Transverse colon (tissue), 4 donors: ENCODE measurements at places on chromosomes 13 and 19. TPM values are rescaled to one million over a fixed set of nuclear protein-coding genes. Genes with fewer than 3 reads are reported as not detected.
A peak's percentile ranks its signal among the peaks of the same experiment; 100 is the strongest.

The UBXN6 gene
- 72.2 TPM for total RNA-seq

The ACER1 gene
- not detected for total RNA-seq

The CNMD gene
- not detected for total RNA-seq

The CGB5 gene
- not detected for total RNA-seq

The GDF15 gene
- total RNA-seq: 77.0 TPM

The NLRP5 gene
- total RNA-seq: not detected

The SOX21 gene
- not detected for total RNA-seq

The OR10H4 gene
- not detected for total RNA-seq

GRCh38 chr13:114229506-114229905, 5.2 kb upstream of the CDC16 start:
- H3K36me3 ChIP-seq: no peaks in the 10 kb centered on the region
- DNase-seq: no peak
- H3K4me3 ChIP-seq: no peak overlapping the region
- no peaks in the 10 kb centered on the region for H3K4me1 ChIP-seq

DNA sequence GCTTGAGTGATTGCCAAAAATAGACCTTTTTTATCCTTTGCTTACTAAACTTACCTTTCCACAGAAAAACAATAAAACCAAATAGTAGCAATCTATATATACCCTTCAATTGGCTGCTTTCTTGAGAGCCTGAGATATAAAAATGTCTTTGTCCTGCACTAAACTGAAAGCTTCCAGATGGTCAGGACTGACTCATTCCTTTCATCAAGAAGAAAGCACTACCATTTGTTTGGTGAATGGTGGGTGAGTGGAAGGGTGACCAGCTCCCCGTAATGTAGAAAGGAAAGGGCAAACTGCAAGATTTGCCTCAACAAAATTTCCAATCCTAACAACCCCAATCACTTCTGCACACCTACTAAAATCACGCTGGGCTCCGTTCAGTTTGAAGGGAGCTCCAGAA, 67.8 kb downstream of the SACS start:
- no peak overlapping the region for H3K4me3 ChIP-seq
- H3K36me3 ChIP-seq: peaks cover 18% of the 10 kb centered on the region
- DNase-seq: no peak
- H3K4me1 ChIP-seq: no peaks in the 10 kb centered on the region

DNA sequence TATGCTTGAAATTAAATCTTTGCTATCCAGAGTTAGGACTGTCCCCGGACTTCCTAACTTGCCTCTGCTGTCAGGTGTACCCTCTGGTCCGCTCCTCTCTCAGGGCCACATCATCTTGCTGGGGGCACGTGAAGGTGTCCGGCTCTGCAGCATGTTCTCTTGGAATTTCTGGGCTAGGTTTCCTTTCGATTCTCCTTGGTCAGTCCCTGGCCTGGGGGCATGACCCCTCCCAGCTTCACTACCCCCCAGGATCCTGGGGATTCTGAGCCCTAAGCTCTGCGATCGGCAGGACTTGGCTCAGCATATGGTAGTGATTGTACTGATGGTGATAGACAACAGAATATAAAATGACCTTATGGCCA, 5.1 kb upstream of the GPI start:
- DNase-seq: no peak
- H3K27ac ChIP-seq: peak overlapping the region; percentile 77
- H3K36me3 ChIP-seq: no peaks in the 10 kb centered on the region
- peaks cover 7% of the 10 kb centered on the region for H3K4me1 ChIP-seq

GRCh38 chr19:17357724-17358123, 19.4 kb downstream of the PLVAP start:
- H3K4me1 ChIP-seq: no peaks in the 10 kb centered on the region
- H3K27ac ChIP-seq: no peak overlapping the region
- H3K27me3 ChIP-seq: peaks cover 2% of the 10 kb centered on the region
- DNase-seq: no peak
- H3K36me3 ChIP-seq: no peaks in the 10 kb centered on the region

GRCh38 chr19:6754136-6754535, 13.1 kb downstream of the SH2D3A start:
- H3K27ac ChIP-seq: peak overlapping the region; percentile 86
- peaks cover 24% of the 10 kb centered on the region for H3K36me3 ChIP-seq
- no peaks in the 10 kb centered on the region for H3K4me1 ChIP-seq
- DNase-seq: no peak

DNA sequence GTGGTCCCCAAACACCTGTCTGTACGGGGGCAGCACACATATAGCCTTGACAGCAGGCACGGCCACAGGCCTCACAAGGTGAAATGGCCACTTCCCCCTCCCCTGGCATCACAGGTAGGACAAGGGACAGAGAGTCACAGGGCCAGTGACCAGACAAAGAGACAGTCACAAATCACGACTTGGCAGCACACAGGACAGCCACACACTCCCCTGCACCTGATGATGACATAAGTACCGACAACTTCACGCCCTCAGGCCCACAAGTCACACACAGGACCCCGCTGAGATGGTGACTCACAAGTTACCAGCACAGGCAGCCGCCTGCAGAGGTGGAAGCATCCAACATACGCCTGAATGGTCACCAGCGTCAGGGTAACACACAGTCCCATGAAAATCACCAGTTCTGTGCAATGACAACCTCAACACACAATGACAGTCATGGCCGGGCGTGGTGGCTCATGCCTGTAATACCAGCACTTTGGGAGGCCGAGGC, 16.5 kb downstream of the TYK2 start:
- no peak for DNase-seq
- H3K4me1 ChIP-seq: no peaks in the 10 kb centered on the region
- H3K36me3 ChIP-seq: no peaks in the 10 kb centered on the region
- H3K27ac ChIP-seq: no peak overlapping the region

- H3K36me3 ChIP-seq: no peaks in the 10 kb centered on the region
- H3K4me3 ChIP-seq: no peak overlapping the region
- DNase-seq: no peak
These were observed 133.3 kb downstream of the RGCC start for GRCh38 chr13:41590643-41591042.

DNA sequence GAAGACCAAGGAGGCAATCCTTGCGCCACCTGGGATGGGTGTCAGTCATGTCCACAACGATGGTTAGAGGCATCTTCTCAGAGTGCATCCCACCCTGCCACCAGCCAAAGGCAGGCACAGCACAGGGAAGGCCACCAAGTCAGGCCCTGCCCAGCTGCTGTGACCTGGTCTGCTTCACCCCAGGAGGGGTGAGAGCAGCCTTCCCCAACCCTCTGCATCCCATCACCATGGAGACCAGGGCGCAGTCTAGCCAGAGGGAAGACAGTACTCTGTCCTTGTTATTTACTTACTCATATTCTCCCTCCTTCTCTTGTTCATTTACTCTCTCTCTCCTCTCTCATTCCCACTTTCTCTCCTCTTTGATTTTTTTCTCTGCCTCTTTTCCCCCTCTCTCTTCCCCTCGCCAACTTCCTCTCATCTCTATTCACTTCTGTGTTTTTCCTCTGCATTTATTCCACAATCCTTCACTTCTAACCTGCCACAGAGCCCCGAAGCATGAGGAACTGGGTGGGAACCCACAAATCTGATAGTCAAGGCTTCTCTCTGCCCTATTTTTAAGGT, 749.4 kb downstream of the UQCRFS1 start:
- H3K4me3 ChIP-seq: no peak overlapping the region
- H3K36me3 ChIP-seq: no peaks in the 10 kb centered on the region
- peaks cover 2% of the 10 kb centered on the region for H3K4me1 ChIP-seq
- H3K27ac ChIP-seq: no peak overlapping the region
- H3K27me3 ChIP-seq: no peaks in the 10 kb centered on the region

- no peaks in the 10 kb centered on the region for H3K36me3 ChIP-seq
- no peak for DNase-seq
- peaks cover 5% of the 10 kb centered on the region for H3K4me1 ChIP-seq
- peak overlapping the region; percentile 43 for H3K27ac ChIP-seq
- H3K27me3 ChIP-seq: no peaks in the 10 kb centered on the region
These were observed 40.0 kb downstream of the ESD start for GRCh38 chr13:46756977-46757376.

DNA sequence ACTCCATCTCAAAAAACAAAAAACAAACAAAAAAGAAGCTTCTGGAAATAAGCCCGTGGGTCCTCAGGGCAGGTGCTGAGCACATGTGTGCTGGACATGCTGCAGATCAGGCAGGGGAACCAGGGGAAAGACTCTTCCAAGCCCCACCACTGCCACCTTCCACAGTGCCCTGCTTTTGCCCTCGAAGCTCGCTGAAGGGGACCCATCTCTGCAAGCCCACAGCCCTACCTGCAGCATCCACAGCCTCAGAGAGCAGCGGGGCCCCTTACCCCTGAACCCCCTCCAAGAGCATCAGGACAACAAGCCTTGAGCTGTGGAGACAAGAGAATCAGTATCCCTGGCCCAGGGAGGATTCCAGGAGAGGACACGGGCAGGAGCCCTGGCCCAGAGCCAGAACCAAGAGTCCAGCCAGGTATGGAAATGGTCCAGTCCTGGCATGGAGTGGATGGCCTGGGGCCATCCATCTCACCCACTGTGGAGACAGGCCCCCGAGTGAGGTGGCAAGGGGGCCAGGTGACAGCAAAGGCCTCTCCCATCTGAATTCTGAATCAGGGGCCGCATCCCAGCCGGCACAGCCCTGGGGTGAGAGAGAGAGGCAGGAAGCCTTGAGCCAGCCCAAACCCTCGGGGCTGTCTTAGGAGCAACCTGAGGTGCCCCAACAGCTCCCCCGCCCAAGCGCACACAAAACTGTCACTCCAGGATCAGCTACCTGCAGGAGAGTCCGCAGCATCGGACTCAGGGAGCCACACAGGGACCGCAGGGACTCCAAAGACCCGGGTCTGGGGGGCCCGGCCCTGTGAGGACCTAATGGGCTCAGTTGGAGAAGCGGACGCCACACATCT, 51.8 kb upstream of the TPM4 start:
- no peaks in the 10 kb centered on the region for H3K27me3 ChIP-seq
- DNase-seq: no peak
- no peaks in the 10 kb centered on the region for H3K36me3 ChIP-seq
- H3K4me3 ChIP-seq: no peak overlapping the region
- no peak overlapping the region for H3K27ac ChIP-seq
- H3K4me1 ChIP-seq: no peaks in the 10 kb centered on the region

GRCh38 chr13:110350509-110350908, 43.4 kb downstream of the COL4A2 start:
- H3K4me1 ChIP-seq: peaks cover 31% of the 10 kb centered on the region
- no peaks in the 10 kb centered on the region for H3K36me3 ChIP-seq
- no peak overlapping the region for H3K4me3 ChIP-seq

GRCh38 chr19:33437393-33437820, 63.9 kb downstream of the CEBPG start:
- no peaks in the 10 kb centered on the region for H3K4me1 ChIP-seq
- no peak for DNase-seq
- H3K36me3 ChIP-seq: no peaks in the 10 kb centered on the region
- no peak overlapping the region for H3K4me3 ChIP-seq

- H3K27me3 ChIP-seq: no peaks in the 10 kb centered on the region
- no peaks in the 10 kb centered on the region for H3K36me3 ChIP-seq
- H3K4me1 ChIP-seq: peaks cover 6% of the 10 kb centered on the region
- H3K27ac ChIP-seq: no peak overlapping the region
- no peak overlapping the region for H3K4me3 ChIP-seq
- no peak for DNase-seq
These were observed 6.8 kb upstream of the ERF start for GRCh38 chr19:42261763-42262162.

DNA sequence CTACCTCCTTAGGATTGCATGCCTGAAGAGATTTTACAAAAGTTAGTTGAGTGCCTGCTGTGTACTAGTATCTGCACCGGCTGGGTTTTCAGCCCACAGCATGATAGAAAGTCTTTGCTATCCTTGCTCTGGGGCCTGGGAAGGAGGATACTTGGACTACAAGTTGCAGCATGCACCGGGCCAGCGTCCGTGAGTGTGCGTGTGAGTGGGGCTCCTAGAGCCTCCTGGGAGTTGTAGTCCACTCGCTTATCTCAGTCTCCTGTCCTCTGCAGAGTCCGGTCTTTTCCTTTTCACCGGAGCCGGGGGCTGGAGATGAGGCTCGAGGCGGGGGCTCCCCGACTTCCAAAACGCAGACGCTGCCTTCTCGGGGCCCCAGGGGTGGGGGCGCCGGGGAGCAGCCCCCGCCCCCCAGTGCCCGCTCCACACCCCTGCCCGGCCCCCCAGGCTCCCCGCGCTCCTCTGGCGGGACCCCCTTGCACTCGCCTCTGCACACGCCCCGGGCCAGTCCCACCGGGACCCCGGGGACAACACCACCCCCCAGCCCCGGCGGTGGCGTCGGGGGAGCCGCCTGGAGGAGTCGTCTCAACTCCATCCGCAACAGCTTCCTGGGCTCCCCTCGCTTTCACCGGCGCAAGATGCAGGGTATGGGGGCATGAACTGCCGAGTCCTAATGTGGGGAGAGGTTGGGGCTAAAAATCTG, 20.6 kb downstream of the BRSK1 start:
- peak; percentile 39 for DNase-seq
- H3K4me1 ChIP-seq: peaks cover 10% of the 10 kb centered on the region
- H3K27me3 ChIP-seq: no peaks in the 10 kb centered on the region
- H3K4me3 ChIP-seq: no peak overlapping the region
- no peak overlapping the region for H3K27ac ChIP-seq

GRCh38 chr13:72221276-72221962, 354.4 kb upstream of the DACH1 start:
- H3K27me3 ChIP-seq: no peaks in the 10 kb centered on the region
- no peak overlapping the region for H3K27ac ChIP-seq
- DNase-seq: peak; percentile 40
- no peaks in the 10 kb centered on the region for H3K36me3 ChIP-seq

DNA sequence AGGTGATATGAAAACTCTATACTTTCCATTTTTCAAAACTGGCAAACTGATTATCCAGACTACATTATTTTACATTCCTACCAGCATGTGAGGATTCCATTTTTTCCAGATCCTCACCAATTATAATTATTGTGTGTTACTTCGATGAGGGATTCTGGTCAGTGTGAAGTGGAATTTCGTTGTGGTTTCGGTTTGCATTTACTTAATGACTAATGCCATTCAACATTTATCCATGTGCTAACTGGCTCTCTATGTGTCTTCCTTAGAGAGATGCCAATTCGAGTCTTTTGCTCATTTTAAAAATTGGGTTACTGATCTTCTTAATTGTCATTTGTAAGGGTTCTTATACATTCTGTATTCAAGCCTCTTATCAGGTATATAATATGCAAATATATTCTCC, 1551.3 kb upstream of the MIR17HG start:
- H3K36me3 ChIP-seq: no peaks in the 10 kb centered on the region
- no peaks in the 10 kb centered on the region for H3K4me1 ChIP-seq
- no peaks in the 10 kb centered on the region for H3K27me3 ChIP-seq
- no peak overlapping the region for H3K4me3 ChIP-seq
- DNase-seq: no peak

GRCh38 chr19:11281356-11282049, 14.5 kb upstream of the TSPAN16 start:
- peaks cover 6% of the 10 kb centered on the region for H3K27me3 ChIP-seq
- H3K4me1 ChIP-seq: no peaks in the 10 kb centered on the region
- DNase-seq: no peak
- H3K4me3 ChIP-seq: no peak overlapping the region
- no peak overlapping the region for H3K27ac ChIP-seq

GRCh38 chr13:84238381-84238780, 356.1 kb upstream of the SLITRK1 start:
- no peaks in the 10 kb centered on the region for H3K27me3 ChIP-seq
- H3K4me1 ChIP-seq: no peaks in the 10 kb centered on the region
- H3K27ac ChIP-seq: no peak overlapping the region
- no peak overlapping the region for H3K4me3 ChIP-seq
- DNase-seq: no peak
